ENCODE measurements at places on chromosomes 13 and 19.
A peak's percentile ranks its signal among the peaks of the same experiment; 100 is the strongest.

- DNase-seq: no peak
Measured at GRCh38 chr19:18655173-18655844, 18.5 kb downstream of the KLHL26 start.

DNA sequence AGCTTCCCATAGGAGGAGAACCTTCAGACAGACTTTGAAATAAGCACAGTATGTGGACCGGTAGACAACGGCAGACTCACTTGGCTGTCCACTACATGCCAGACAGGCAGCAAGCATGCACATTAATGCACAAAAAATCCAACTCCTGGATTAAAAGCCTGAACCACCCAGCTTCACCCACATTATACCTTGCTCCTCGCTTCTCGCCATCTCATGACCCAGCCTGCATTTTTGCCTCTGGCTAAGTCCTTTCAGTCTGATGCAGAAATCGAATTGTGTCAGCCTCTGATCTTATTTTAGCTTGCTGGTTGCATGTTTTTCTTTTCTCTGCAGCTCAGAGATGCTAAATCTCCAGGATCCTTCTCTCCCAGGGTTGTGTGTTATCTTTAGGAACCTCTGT, 358.7 kb downstream of the RFC3 start:
- DNase-seq: no peak

GRCh38 chr13:51218626-51219025, 3.6 kb upstream of the FAM124A start:
- DNase-seq: no peak

DNA sequence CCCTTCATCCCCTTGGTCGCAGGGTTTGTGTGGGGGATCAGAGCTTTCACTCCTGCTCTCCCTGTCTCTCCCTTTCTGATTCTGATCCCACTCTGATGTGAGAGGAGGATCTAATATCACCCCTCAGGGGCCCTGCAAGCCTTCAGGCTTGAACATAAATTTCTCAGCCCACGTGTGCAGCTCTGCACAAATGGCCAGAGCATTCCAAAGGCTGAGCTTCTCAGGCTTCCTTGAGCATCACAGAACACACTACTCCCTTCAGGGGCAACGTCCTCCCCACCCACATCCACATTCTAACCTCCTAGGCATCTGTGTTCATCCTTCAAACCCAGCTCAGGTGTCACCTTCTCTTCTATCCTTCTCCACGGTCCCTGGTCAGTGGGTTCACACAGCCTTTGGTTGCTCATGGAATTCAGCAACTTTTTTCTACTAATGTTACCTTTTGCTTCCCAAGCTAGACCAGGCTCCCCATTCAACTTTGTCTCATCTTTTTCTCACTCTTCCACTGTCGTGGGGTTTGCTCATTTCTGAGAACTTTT, 24.4 kb upstream of the DOCK9 start:
- DNase-seq: no peak

- no peak for DNase-seq
Measured at GRCh38 chr13:110422913-110423688, 116.0 kb downstream of the COL4A2 start.

GRCh38 chr19:44648631-44649251, 5.0 kb downstream of the PVR start:
- DNase-seq: peak; percentile 44

DNA sequence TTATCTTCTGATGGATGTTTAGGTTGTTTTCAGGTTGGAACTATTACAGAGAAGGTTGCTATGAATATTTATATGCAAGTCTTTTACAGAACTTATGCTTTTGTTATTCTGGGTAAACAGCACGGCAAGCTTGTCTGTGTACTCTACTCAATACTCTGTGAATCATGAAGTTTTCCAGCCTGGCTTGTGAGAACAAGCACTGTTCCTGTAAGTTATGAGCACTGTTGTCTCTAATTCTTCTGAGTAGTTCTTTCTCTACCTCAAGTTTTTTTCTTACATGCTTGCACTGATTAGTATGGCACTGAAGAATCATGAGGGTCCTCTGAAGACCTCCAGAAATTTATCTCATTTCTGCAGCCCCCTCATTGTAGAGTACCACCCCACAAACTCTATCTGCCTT, 496.9 kb downstream of the KCTD12 start:
- DNase-seq: no peak

DNA sequence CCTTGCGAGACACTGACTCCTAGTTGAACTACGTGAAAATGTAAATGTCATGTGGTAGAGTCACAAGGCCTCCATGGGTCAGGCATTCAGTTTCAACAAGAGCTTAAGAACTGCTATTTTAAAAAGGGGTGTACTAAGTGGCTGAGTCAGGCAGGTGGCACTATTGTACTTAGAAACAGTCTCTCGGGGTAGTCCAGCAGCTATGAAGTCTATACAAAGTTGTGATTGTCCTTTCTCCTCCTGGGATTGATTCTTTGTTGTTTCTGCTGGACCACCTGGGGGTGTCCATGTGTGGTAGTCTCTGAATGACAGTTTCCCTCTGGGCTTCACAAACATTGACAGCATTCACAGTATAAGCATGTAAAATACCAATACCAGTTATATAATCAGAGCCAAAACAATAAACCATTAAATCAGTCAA, 33.0 kb downstream of the UGGT2 start:
- peak; percentile 39 for DNase-seq

- DNase-seq: peak; percentile 41
Measured at GRCh38 chr13:49319551-49319950, 71.8 kb downstream of the CDADC1 start.

All from fibroblast of skin of right quadriceps (primary cell).